Glutamatergic neuron (in vitro differentiated cells): ENCODE measurements at places on chromosomes 4 and X.

- peaks cover 8% of the 10 kb centered on the region for H3K36me3 ChIP-seq
- DNase-seq = no peak
- peaks cover 2% of the 10 kb centered on the region for H3K27me3 ChIP-seq
- no peak overlapping the region for H3K27ac ChIP-seq
Observed at GRCh38 chr4:143417679-143418403, 81.2 kb downstream of the GAB1 start.

DNA sequence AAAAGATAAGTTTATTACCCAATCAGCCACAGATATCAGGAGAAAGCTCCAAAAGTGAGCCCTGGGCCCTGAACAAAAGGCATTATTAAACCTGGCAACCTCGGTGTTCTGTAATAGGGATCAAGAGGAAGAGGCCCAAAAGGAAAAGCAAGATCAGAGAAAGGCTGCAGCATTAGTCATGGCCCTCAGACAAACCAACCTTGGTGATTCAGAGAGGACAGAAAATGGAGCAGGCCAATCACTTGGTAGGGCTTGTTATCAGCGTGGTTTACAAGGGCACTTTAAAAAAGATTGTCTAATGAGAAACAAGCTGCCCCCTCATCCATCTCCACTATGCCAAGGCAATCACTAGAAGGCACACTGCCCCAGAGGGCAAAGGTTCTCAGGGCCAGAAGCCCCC, 75.7 kb downstream of the AGTR2 start:
- H3K4me1 ChIP-seq = no peaks in the 10 kb centered on the region
- H3K36me3 ChIP-seq = no peaks in the 10 kb centered on the region
- no peak overlapping the region for H3K27ac ChIP-seq
- no peaks in the 10 kb centered on the region for H3K27me3 ChIP-seq
- H3K4me3 ChIP-seq = no peak overlapping the region
- no peak for DNase-seq

- no peak for DNase-seq
- H3K27ac ChIP-seq = no peak overlapping the region
- H3K4me1 ChIP-seq = peaks cover 16% of the 10 kb centered on the region
- H3K36me3 ChIP-seq = peaks cover 7% of the 10 kb centered on the region
- H3K27me3 ChIP-seq = no peaks in the 10 kb centered on the region
Observed at GRCh38 chr4:89509708-89510281, 202.2 kb upstream of the GPRIN3 start.

DNA sequence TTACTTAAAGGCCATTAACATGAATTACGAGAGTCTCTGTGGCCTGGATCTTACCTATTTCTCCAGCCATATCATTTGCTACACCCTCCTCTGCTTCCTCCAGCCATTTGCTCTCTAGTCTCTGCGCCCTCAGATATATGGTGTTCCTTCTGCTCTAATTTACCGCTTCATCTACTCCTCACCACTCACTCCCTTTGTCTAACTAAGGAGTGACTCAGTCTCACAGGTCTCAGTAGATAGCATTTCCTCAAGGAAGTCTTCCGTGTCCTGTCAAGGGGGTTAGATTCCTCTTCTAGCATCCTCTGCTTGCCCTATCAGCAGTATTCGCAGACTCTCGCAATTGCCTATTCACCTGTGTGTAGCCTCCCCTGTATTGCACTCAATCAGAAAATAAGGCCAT, 892.1 kb upstream of the INTU start:
- peak overlapping the region; percentile 7 for H3K27ac ChIP-seq
- H3K36me3 ChIP-seq = no peaks in the 10 kb centered on the region
- no peak for DNase-seq
- peaks cover 3% of the 10 kb centered on the region for H3K27me3 ChIP-seq
- H3K4me1 ChIP-seq = peaks cover 11% of the 10 kb centered on the region

DNA sequence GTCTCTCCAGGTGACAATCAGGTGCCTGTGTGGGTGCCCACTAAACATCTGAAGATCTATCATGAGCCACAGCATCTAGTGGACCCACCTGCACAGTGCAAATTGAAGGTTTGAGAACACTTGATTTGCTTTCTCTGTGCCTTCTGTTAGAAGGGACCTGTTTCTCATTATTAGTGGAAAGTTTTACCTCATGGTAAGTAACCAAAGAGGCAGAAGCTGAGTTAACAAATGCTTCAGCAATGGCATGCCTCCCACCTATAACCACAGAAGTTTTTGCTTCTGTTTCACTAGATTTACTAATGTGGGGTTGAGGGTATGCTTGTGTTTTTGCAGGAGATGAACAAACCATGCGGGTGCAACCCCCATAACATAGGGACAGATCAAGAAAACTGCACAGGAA, 297.4 kb upstream of the DKK2 start:
- DNase-seq = no peak
- peaks cover 3% of the 10 kb centered on the region for H3K27me3 ChIP-seq
